ENCODE measurements at places on chromosomes 7 and 10.

DNA sequence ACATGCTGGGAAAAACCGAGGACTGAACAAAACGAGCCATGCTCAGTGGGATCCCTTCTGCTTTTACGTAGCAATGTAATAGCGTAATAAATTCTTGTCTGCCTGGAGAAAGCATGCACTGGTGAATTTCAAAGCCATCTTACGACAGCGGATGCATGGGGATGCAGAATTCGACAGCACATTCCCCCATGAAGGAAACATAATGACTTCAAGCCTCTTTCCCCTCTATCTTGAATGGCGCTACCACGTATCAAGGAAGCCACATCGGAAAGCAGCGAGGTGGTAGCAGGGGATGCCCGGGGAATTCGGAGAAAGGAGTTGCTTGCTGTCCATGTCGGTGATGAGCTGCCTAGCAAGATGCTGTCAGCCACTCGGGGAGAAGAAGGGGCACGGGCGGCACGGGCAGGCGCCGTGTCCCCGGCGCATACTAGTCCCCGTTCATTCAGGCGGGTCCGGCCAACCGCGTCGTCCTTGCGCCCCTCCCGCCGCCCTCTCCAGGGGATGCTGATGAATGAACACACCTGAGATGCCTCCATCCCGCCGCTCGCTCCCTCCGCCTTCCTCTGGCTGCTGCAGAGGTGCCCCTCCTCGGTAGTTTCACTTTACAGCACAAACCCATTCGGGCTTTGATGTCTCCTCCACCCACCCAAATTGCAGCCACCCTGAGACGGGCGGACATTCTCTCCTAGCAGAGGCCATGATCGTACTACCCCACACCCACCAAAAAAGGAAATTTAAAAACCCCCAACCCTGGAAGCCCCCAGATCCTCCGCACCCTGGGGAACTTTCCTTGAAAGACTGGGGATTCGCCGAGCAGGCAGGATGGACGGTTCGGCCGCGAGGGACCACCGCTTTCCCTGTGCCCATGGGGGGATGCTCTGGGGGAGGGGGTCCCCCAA is 644 bp downstream of the SORBS1 start:
- DNase-seq, result no peak

DNA sequence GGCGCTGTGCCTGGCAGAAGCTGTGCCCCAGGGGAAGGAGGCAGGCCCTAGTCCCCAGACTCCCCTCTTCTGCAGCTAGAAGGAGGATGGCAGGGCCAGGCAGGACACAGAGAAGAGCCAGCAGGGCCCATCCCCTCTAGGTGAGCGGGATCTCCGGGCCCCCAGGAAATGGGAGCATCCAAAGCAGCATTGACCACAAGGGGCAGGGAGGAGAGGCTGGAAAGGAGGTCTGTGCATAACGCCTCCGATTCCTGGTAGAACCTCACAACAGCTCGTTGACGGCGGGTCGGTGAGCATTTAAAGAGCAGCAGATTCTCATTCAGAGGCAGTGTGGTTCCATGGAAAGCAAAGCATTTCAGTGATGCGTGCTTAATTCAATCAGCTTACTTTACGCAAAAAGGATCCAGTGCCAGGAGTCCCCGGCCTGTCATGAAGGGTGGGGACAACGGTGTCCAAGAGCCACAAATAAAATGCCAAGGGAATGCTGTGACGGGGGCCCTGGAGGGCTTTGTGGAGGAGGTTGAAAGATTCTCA is 41.0 kb downstream of the CLRN3 start:
- DNase-seq, result no peak

DNA sequence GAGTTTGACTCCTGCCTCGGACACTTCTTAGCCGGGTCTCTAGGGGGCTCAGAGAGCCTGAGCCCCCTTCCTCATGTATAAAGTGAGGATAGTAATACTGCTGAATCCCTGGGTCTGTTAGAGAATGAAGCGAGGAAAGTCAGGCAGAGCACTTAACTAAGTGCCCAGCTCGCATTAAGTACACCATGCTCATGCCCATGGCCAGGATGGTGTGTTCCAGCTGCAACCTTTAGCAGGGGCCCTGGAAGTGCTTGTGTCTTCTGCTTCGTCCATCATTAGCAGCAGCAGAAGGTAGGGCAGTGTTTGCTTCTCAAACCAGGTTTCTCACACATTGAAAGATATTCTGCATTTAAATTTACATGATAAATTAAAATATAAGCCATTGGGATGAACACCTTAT is 27.3 kb upstream of the WDFY4 start:
- DNase-seq, result no peak

DNA sequence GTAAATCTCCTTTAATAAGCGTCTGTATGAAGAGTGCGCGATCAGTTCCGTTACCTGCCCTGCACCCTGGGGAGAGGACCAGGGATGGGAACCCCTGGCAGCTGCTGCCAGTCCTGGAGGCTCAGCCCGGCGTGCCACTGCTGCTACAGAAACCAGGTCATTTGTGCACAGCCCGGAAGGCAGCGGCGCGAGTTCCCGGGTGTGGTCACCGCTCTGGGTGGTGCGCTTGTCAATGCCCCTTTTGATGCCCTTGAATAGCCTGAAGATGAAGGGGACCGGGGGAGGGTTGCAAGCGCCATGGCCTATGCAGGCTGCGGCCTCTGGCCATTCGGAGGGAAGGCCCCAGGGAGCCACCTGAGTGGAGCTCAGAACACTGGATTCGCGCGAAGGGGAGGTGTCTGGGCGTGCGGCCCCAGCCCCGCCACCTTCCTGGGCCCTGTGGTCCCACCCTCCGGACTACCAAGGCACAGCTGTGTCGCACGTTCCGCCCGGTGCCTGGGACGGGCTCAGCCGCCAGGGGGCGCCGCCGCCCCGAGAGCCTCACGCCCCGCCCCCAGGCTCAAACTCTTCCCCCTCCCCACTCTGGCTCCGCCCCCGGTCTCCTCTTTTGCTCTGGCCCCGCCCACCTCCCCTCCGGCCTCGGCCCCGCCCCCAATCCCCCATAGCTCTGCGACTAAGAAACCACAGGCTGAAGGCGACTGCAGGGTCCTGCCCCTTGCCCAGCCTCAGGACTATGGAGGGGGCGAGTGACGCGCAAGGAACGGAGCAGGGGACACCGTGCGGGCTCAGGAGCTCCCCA is 16.5 kb downstream of the AP5Z1 start:
- no peak for DNase-seq

- DNase-seq, result no peak
These were observed 369.2 kb upstream of the MGMT start for GRCh38 chr10:129097776-129098330.

GRCh38 chr7:13641714-13642113 is 347.8 kb downstream of the ETV1 start:
- no peak for DNase-seq

DNA sequence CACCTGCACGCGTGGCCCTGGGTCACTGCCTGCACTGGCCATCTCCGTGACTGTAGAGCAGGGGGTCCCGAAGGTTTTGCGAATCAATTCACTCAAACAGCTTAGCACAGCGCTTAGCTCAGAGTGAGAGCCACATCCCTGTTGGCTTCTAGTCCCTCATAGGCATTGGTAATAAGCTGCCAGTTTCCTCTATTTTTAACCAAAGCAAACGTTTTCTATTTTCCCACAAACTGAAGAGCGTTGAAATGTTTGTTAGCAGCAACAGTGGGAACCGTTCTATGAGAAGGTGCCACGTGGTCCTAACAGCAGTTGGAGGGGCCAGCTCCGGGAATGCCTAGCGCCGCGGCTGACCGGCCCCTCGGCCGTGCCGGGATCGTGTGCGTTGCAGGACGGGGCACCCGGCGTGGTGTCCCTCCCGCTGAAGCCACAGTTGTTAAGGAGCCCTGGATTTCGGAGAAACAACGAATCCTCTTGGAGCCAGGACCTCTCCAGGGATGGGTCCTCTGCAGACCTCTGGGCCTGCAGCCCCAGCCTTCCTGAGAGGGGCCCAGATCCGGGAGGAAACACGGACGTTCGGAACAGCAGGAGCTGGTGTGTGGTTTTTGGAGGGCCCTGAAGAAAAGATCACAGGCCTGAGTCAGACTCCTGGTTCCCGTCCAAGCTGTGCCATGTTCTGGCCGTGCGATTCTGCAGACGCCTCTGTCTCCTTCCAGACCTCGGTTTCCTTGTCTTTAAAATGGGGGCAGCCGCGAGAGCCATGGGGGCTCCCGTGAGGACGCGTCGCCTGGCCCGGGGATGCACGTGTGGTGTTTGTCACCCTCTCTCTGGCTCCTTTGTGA is 40.3 kb downstream of the FAM20C start:
- DNase-seq, result no peak

DNA sequence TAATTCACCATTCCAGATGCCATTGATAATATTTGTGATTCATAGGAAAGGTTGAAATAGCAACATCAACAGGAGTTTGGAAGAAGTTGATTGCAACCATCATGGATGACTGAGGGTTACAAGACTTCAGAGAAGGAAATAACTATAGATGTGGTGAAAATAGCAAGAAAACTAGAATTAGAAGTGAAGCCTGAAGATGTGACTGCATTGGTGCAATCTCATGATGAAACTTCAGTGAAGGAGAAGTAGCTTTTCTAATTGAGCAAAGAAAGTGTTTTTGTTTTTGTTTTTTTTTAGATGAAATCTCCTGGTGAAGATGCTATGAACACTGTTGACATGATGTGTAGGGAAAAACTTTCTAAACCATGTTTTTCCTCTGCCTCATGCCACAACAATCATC is 18.7 kb upstream of the CD36 start:
- DNase-seq, result no peak
